ENCODE measurements at places on chromosomes 2 and 18. TPM values are rescaled to one million over a fixed set of nuclear protein-coding genes. Genes with fewer than 3 reads are reported as not detected.

The BZW1 gene
- 475 TPM for total RNA-seq

The IL1B gene
- 0.82 TPM for total RNA-seq

The ANKRD29 gene
- total RNA-seq = 0.60 TPM

The SKA1 gene
- total RNA-seq = 3.5 TPM

The CDH7 gene
- total RNA-seq = not detected

The UGT1A6 gene
- not detected for total RNA-seq

The CLEC4F gene
- not detected for total RNA-seq

The MC5R gene
- not detected for total RNA-seq

The ADCYAP1 gene
- total RNA-seq = under 0.01 TPM

The ALK gene
- total RNA-seq = under 0.01 TPM

The TMEM247 gene
- not detected for total RNA-seq

The CPLX4 gene
- total RNA-seq = not detected

The CDK15 gene
- total RNA-seq = 0.23 TPM

The ADGRF3 gene
- under 0.01 TPM for total RNA-seq

The PPP1R7 gene
- total RNA-seq = 202 TPM

The REEP1 gene
- total RNA-seq = not detected

The ANO7 gene
- total RNA-seq = 0.12 TPM

The PMAIP1 gene
- 1.4 TPM for total RNA-seq

The POMC gene
- 0.59 TPM for total RNA-seq

The SGPP2 gene
- not detected for total RNA-seq

The ATG16L1 gene
- total RNA-seq = 25.1 TPM

The VIT gene
- total RNA-seq = 0.15 TPM

The GALR1 gene
- total RNA-seq = under 0.01 TPM

The SH3YL1 gene
- 33.5 TPM for total RNA-seq

The IL36B gene
- not detected for total RNA-seq
